ENCODE measurements at places on chromosomes 13 and 19.

- peak; percentile 70 for DNase-seq
Measured at GRCh38 chr19:1471010-1471514, 8.0 kb downstream of the C19orf25 start.

GRCh38 chr13:59843040-59843439 lies 320.7 kb downstream of the DIAPH3 start:
- no peak for DNase-seq

GRCh38 chr19:3547301-3547731 lies 8.3 kb downstream of the TEKTIP1 start:
- DNase-seq, result no peak

DNA sequence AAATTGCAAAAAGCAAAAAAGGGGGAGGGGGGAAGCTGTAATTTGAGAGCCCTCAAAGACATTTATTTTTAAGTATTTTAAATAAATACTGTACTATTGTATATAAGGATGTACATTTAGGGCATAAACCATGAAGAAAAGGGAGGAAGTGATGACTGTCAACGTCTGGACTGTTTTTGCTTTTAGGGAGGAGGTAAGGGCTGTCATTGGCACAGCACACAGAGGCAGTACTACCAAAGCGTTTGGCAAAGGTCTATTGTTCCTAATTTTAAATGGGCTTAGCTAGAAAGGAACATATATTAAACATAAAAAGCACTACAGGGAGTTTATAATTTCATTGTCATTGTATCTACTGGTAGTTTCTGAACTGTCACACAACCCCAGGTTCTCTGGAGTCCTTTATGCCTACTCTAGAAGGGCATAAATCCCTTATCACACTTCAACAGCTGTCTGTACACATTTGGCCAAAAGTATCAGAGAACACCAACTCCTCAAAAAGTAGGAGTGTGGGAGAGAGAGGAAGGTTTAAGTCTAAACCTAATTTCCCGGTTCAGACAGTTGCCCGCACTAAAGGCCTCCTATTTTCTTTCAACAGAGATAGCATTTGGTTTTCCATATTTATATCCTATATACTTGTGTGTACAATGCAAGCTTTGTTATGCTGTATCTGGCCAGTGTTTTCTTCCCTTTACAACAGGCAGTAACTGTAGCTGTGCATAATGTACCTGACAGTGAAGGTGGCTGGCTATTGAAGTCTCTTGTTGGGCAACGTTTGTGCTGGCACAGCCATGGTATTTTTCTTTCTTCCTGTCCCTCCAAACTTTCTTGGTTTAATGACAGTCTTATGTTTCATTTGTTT lies 406.2 kb downstream of the KLF5 start:
- no peak for DNase-seq

- no peak for DNase-seq
Measured at GRCh38 chr19:47613165-47614020, 4.5 kb downstream of the BICRA start.

GRCh38 chr13:108408672-108409071 lies 139.2 kb downstream of the TNFSF13B start:
- no peak for DNase-seq

DNA sequence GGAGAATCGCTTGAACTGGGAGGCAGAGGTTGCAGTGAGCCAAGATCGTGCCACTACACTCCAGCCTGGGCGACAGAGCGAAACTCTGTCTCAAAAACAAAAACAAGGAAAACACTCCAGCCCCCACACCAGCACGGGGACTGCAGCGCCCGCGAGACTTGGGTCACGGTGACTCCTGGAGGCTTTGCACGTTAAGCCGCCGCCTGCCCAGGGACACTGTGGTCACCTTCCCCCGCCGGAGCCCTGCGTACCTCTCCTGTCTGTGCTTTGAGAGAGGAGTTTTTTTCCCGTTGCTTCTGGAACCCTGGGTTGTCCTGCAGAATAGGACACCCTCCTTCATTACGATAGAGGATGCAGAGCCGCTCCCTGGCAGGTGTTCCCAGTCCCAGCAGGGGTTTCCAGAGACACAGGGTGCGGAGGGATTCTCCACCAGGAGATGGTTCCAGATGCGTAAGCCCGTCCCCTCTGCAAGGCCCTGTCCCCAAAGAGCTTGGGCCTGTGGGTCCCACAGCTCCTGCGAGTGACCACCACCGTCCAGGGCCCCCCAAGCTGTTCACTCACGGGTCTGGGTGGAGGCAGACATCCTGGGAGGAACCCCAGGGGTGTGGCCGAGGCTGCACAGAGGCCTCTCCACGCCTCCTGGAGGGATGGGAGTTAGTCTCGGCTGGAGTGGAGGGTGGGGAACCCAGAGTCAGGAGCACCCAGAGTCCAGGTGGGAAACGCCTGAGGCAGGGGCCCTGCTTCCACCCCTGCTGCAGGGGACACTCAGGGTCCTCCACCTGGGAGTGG lies 42.8 kb upstream of the NDUFS7 start:
- no peak for DNase-seq

GRCh38 chr13:113919761-113920559 lies 53.9 kb downstream of the C13orf46 start:
- no peak for DNase-seq

DNA sequence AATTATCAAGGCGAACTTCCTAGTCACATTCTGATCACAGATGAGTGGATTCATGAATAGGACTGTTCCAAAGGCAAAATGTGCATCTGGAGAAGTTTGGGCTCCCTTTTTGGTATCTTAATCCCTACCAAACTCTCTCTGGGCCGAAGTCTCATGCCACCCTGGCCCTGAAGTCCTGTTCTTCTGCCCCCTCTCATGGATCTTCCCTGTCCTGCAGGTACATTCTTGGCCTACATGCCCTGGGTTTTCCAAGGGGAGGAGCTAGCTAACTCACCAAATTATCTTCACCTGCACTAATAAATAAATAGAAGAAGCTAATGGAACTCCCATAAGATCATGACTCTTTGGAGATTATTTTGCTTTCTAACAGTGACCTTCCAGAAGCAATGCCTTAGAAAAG lies 50.3 kb downstream of the SERTM1 start:
- DNase-seq, result no peak

GRCh38 chr19:5990289-5990797 lies 12.4 kb upstream of the RANBP3 start:
- DNase-seq, result no peak

DNA sequence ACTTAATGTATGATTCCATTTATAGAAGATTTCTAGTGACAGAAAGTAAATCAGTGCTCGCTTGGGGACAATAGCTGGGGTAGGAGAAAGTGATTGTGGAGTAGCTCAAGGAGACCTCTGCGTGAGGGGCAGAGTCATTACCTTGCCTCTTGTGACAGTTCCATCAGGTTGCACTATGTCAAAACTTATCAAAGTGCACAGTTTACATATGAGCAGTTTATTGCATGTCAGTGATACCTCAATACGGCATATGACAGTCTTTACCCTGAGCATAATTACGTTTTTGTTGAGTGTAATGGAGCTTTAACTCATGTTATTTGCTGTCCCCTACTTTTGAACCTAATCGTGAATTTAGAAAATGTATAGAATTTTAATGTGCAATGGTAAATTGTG lies 15.0 kb downstream of the ARHGEF7 start:
- DNase-seq, result no peak

DNA sequence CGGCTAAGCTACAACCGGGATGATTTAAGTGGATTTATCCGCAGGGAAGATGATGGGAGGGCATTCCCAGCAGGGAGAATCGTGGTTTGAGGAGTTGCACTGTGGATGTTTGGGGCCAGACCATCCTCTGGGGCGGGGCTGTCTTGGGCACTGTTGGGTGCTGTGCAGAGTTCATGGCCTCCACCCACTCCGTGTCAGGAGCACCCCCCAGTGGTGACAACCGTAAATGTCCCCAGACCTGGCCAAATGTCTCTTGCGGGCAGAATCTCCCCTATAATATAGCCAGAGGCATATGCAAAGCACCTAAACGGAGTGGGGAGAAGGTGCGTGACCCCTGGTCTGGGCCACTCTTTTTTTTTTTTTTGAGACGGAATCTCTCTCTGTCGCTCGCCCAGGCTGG lies 40.2 kb downstream of the SMIM24 start:
- peak; percentile 81 for DNase-seq

DNA sequence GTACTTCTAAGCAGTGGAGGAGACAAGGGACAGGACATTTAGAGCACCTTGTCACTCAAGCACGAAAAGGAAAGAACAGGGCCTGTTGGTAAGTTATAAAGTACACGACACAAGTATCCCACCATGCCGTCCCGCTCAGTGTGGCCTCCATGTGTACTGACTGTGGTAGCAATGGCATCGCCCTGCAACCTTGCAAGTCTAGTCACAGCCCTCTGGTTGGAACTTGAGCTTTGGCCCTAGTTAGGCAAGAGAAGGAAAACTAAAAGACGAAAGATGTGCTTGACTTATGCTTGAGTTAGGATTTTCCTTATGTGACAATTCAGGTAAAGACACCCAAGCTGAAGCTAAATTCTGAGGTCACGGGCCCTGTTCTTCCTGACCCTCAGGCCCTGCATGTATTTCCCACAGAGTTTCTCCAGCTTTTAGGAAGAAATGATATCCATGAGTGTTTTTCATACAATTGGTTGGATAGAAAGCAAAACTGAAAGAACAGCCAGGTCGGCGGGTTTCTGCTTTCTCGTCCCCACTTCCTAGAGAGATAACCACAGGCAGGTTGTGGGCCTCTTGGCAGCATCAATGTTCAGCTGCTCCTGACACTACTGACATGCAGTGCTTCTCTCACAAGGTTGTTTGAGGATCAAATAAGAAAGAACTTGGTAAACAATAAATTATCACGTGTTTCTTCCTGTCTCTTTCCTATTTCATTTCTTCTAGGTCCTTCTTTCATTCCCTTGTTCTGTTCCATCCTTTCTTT lies 216.2 kb downstream of the IRS2 start:
- peak; percentile 9 for DNase-seq

GRCh38 chr19:18262917-18263316 lies 11.3 kb downstream of the IQCN start:
- no peak for DNase-seq

DNA sequence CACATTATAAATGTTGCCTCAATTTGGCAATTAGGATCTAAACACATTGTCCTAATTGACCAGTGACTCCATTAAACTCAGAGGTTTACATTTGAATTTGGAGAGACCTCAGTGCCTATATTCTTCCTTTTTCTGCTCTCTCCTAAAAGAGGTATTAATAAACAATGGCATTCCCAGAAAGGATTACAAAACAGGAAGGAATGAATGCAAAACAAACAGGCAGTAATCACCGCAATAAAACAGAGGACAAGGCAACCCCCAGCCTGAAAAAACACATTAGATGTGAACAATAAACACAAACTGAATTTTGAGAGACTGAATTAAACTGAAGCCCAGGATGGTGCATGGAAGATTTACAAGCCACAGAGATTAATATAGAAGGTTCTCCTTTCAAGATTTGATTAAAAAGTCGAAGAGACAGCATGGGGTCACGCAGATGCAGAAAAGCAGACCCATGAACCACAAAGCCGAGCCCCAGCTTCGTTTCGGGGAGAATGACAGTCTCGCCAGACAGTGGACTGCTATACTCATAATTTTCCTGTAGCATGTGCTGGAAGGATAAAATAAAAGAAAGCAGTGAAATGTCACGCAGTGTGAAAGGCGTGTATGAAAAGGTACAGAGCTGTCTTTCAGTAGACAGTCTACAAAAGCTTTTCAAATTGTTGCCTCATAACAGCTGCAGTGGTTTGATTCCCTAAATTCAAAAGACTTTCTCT lies 503.0 kb downstream of the LIG4 start:
- DNase-seq, result no peak

- DNase-seq, result no peak
Measured at GRCh38 chr13:106532111-106532929, 3.1 kb downstream of the EFNB2 start.

- DNase-seq, result no peak
Measured at GRCh38 chr13:50940509-50940908, 30.9 kb downstream of the RNASEH2B start.

DNA sequence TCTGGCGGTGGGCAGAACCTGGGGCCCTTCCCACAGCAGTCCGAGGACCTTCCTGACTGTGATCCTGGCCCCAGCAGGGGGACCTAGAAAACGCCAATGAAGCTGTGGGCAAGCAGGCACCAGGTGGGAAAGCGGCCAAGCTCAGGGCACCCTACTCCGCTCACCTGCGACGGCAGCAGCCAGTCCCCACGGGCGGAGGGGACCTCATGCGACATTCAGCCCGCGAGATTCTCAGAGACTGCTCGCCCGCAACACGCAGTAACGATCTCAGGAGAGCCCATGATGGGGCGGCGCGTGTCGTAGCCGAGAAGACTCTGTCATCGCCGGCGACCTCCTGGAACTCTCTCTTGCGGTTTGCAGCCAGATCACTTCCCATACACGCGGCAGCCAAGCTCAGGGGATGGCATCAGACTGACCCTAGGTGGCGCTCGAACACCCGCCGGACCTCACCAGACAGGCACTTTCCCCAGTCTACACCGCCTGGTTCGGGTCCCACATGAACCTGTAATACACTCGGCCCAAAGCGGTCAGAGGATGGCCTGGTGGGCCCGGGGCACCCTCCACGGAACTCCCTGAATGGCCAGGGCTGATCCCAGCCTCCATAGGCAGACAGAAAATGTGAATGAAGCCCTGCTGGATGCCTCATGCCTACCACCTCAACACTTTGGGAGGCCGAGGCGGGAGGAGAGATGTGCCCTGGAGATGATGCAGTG lies 26.5 kb downstream of the MAN2B1 start:
- DNase-seq, result peak; percentile 91

DNA sequence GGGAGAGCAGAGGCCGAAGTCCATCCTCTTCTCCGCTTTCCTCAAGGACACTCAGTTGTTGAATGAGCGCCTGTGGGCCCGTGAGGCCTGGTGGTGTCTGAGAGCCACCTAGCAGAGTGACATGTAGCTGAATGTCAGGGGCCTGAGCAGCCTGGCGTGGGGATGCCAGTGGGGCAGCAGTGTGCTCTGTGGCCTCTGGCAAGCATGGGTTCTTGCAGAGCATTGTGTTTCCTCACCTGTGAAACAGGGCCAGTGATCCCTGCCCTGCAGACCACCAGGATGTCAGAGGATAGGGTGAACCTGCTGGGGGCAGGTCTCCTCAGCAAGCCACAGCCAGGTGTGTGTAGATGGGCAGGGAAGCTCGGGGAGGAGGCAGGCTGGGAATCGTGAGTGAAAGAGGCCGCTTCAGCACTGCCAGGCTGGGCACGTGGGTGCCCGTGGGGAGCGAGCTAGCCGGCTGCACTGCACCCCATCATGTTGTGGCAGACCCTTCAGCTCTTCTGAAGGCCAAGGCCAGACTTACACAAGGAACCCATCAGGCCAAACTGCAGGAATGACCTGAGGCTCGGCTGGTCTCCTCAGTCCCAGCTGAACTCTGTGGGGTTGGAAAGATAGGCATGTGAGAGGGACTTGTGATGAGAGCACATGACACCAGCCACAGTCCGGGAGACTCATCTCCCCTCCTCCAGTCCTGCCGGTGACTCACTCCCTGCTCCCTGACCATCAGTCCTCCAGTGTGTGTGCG lies 5.0 kb downstream of the PPP1R37 start:
- no peak for DNase-seq

DNA sequence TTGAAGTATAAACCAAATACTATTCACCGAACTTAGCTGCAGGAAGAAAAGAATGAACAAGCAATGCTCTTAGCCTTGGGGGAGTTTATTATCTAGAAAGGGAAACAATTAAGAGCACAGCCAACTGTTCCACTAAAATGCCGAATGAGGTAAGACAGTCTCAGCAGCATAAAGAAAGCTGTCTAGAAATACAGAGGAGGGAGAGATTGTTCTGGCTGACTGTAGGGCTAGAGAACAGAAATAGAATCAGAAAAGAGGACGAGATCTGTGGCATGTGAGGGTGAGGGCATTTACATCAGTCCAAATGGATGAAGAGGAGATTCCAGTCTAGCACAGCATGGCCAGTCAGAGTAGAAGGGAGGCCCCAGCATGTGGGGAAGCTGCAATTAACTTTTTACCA lies 56.8 kb upstream of the TNFRSF19 start:
- no peak for DNase-seq

GRCh38 chr13:44435919-44436510 lies 62.4 kb downstream of the SERP2 start:
- no peak for DNase-seq

Data from GM13977 (cell line).